OCI-LY7 (cell line): ENCODE measurements at places on chromosomes 1 and 21. TPM values are rescaled to one million over a fixed set of nuclear protein-coding genes. Genes with fewer than 3 reads are reported as not detected.

DNA sequence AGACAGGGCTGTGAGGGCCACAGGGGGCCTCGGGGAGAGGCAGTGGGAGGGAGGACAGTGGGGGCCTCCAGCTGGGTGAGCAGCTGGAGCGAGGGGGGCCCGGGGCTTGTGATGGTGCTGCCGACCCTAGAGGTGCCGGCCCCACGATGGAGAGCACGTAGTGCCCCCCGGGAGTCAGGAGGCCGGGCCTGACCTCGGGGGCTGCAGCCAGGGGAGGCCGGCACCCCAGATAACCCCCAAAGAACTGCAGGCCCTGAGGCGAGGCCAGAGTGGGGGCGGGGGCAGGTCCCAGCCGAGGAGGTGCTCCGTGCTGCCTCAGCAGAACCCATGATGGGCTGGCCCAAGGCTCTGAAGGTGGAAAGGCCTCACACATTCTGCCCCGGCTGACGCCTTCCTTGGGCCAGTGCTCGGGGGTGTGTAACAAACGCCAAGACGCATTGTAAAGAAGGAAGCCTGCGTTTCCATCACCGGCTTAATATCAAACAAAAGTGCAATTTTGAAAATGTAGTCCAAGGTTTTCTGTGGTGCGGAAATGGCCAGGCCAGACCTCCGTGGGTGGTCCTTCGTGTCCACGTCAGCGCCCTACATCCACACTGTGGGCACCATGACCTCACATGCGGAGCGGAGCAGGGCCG, 55.2 kb downstream of the COL6A1 start:
- DNase-seq = no peak

GRCh38 chr21:44907225-44907965, 13.3 kb downstream of the ITGB2 start:
- no peak for DNase-seq

DNA sequence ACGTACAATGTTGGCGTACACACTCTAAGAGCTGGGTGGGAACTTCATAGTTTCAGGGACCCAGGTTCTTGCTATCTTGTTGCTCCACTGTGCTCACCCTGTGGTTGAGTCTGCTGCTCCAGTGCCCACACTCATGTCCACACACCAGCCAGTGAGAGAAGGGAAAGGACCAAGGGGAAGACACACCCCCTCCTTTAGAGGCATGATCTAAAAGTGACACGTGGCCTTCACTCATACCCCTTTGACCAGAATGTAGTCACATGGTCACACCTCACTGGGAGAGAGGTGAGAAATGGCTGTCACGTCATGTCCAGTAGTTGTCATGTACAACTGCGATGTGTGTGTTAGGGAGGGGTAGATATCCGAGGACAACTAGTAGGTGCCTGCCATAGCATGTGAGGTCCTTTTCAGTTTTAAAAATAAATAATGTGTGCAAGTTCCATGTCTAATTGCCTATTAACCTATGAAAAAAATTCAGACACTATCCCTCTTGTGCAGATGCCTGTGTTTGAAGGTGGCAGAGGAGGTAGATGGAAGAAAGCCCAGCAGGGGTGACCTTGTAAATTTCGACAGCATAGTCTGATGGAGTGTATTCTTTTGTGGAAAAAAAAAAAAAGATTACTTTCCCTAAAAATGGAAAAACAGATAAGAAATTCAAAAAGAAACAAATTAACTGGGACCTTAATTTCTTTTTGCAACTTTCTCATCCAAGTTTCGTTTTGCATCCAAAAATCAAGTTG, 149.6 kb downstream of the C1orf21 start:
- no peak for DNase-seq

- peak; percentile 60 for DNase-seq
Measured at GRCh38 chr1:36956570-36956969, 77.7 kb downstream of the GRIK3 start.

DNA sequence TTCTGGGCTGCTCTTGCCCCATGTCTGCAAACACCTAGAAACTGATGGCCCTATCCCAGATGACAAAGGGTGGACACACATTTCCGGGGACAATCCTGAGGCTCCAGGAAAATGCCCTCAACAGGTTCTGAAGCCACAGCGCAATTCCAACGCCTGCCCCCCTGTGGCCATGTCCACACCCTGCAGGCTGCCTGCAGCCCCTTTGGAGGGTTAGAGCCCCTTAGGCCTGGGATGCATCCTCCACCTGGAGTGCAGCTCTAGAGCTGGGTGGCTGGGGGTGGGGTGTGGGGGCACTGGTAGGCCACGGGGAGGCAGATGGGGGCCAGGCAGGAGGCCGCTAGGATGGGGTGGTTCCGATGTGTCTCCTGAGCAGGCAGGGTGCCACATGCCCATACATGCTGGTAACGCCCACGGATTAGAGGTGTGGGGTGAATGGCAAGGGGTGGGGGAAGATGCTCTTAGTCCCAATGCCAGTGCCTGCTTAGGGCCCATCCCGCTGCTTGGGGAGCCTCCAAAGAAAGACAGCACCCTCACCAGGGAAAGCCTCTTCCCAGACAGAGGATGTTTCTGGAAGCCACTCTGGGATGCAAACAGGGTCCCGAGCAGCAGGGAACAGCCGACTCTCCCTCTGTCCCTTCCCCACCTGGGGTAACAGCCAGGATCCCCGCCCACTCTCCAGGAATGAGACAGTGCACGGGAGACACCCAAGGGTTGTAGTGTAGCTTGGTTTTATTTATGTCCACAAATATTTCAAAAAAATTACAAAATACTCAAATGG, 34.0 kb downstream of the SLC45A1 start:
- peak; percentile 47 for DNase-seq

- no peak for DNase-seq
Measured at GRCh38 chr1:241532162-241532531, at the start of gene KMO. Gene KMO (plus strand): TSS chr1:241532378. CDS start chr1:241532445, 67 bp downstream.

GRCh38 chr1:25036117-25036546, 106.1 kb upstream of the RUNX3 start:
- no peak for DNase-seq

DNA sequence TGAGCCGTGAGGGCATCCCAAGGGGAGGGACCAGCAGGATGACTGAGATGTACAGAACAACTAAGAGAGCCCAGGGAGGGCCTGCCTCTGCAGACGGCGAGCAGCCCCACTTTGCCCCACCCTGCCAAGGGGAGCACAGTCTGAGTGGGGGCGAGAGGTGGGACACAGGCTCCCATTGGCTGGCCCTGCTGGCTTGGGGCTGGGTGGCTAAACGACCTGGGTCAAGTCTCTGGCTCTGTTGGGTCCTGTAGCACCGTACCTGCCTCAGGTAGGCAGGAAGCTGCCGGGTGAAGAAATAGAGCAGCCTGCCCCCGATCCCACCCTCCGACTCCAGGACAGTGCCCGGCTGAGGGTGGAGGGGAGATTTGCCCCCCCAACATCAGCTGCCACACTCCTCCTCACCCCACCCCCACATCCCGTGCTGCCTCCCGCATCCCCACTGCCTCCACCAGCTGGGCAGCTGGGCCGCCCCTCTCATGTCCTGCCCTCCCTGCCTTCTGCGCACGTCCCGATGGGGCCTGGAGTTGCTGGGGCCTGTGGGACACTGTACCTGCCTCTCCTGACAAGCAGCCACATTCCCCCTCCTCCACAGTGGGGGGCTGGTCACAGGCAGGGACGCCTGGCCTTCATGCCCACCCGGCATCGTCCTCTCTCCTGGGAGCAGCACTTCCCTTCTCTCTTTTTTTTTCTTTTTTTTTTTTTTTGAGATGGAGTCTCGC, 12.6 kb upstream of the PLEKHG5 start:
- no peak for DNase-seq

- no peak for DNase-seq
Measured at GRCh38 chr1:33241866-33242265, 14.4 kb upstream of the ZNF362 start.

DNA sequence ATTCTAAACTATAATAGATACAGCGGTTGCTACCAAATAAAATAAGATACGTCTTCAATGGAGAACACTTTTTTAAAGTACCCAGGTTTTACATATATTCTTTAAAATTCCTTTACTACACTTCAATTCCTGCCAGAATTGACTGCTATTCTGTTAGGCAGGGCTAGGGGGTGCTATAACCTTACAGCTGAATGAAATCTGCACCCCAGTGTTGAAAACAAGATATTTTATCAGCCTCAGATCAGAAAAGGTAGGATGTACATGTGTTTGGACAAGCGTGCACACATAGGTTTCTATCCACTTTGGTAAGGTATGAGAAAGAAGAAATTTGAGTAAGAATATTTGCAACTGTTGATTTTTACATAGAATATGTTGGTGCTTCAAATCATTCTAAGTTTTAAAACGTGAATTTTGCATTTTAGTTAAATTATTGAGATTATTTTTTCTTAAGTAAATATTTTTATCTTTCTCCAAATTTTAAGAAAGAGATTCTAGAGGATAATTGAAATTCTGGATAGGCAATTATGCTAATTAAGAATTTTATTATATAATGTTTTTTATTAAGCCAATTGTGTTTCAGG, 490.8 kb upstream of the ADGRL4 start:
- DNase-seq = peak; percentile 79

- no peak for DNase-seq
Measured at GRCh38 chr1:94254073-94254810, 16.9 kb upstream of the ARHGAP29 start.

DNA sequence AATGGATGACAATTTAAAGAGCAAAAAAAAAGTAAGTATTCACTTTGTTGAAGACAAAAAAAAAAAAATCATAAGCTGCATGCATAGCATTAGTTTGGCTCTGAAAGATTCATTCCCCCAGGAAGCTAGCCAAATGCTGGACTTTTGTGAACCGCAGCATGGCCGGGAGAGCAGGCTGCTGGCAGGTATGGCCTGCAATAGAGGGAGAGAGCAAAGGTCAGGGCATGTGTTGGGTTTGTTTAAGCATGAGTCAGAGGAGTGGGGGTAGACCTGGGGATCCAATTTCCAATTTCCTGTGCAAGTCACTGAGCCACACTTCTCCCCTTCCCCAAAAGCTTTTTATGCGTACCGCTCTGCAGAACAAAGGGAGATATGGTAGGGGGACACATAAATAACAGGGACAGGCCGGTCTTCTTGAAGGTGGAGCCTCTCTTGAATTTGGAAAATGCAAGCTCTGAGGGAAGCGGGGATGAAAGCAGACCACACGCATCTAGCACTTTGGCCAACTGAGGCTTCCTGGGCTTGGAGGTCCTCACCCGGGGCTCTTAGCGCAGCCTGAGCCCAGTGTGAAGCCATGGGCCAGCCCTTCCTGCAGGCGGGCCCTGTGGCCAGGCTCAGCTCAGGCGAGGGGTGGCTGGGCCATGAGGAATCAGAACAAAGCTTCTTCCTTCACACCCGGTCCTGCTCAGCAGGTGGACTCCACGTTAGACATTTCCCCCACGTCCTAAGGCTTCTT, 171.1 kb downstream of the TOMM20 start:
- no peak for DNase-seq

DNA sequence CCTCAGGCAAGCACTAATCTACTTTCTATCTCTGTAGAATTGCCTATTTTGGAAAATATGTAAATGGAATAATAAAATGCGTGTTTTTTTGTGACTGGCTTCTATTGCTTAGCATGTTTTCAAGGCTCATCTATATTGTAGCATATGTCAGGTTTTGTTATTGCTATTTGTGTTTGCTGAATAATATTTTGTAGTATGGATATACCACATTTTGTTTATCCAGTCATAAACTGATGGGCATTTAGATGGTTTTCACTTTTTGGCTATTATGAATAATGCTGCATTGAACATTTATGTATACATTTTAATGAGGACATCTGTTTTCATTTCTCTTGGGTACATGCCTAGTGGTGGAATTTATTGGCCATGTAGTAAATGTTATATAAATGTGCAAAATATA, 183.3 kb upstream of the ZP4 start:
- DNase-seq = no peak

- DNase-seq = no peak
Measured at GRCh38 chr1:155912056-155912536, 947 bp upstream of the RIT1 start.

- no peak for DNase-seq
Measured at GRCh38 chr1:16208270-16208987, 4.0 kb downstream of the ARHGEF19 start.

GRCh38 chr1:64881281-64881680, 85.1 kb downstream of the JAK1 start:
- no peak for DNase-seq

DNA sequence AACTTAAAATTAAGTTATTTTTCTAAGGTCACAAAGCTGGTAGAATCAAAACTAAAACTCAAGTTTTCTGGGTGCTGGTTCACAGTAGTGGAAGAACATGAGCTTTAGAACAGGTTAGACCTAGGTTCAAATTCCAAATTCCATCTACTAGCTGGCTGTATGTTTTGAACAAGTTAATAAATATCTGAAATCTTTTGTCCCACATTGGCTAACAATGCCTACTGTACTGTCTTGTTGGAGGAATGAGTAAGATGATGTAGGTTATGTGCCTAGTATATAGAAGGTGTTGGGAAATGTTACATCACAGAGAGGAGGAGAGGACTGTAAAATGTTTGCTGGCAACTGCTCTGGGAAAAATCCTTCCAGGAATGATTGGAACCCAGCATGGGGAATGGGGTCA, 14.0 kb upstream of the CD247 start:
- no peak for DNase-seq

DNA sequence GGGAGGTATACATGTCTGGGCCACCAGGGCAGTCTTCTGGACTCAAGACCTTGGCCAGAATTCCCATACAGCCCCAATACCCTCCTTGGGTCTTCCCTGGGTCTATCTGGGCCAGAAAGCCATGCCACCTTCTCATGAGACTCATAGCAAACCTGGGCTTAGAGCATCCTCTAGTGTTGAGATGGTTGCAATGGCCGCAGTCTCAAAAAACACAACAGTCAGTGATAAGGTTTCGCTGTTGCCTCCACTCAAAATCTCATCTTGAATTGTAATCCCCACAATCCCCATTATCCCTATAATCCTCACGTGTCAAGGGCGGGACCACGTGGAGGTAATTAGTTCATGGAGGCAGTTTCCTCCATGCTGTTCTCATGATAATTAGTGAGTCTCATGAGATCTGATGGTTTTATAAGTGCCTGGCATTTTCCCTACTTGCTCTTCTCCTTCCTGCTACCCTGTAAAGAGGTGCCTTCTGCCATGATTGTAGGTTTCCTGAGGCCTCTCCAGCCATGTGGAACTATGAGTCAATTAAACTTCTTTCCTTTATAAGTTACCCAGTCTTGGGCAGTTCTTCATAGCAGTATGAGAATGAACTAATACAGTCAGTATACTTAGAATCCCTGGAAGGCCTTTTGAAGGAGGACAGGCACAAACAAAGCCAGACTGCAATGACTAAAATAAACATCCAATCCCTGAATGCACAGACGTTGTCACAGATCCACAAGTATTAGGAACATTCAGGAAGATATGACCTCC, 77.0 kb downstream of the CTH start:
- DNase-seq = peak; percentile 56

The KCNK1 gene
- not detected in 2 replicates for total RNA-seq

The COL9A2 gene
- total RNA-seq = 19.3 and 21.4 TPM in 2 replicates

The HECTD3 gene
- total RNA-seq = 30.1 and 31.9 TPM in 2 replicates

The ADORA3 gene
- 0.17 TPM in 1 of 2 replicates, not detected in the other for total RNA-seq

The RHOU gene
- not detected in 2 replicates for total RNA-seq

The HRNR gene
- total RNA-seq = not detected in 2 replicates

The TRIM67 gene
- 0.04 and 0.06 TPM in 2 replicates for total RNA-seq

The SLC26A9 gene
- not detected in 2 replicates for total RNA-seq

The LRRC71 gene
- total RNA-seq = not detected in 2 replicates

The ATP1A2 gene
- not detected in 2 replicates for total RNA-seq

The F5 gene
- total RNA-seq = not detected in 2 replicates
